NCI-H345 (cell line): ENCODE measurements at places on chromosomes 12 and 14.

DNA sequence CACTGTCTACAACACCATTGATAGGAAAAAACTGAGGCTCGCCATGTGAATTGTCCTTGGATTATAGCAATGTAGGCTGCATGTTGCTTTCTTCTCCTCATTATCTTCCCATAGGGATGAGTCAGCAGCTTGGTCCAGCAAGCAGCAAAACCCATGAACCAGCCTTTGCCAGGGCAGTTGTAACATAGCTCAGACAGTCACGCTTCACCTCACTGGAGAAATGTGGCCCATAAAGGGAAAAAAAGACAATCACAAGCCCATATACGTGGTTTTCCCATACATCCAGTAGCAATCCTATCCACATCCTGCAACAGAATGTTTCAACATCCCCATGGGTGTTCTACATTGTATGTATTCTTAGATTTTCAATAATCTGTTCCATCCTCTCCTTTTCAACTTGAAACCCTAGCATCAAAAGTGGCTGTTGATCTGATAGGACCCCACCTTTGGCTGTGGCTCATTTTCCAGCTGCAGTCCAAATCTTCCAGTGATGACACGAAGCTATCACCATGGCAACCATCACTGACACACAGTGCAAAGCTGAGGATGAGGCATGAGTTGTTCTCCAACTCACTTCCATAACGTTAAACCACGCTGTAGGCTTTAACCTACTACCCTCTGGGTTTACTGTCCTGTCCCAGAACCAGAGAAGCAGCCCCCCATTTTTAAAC lies 34.0 kb downstream of the GRIN2B start:
- no peak for DNase-seq

DNA sequence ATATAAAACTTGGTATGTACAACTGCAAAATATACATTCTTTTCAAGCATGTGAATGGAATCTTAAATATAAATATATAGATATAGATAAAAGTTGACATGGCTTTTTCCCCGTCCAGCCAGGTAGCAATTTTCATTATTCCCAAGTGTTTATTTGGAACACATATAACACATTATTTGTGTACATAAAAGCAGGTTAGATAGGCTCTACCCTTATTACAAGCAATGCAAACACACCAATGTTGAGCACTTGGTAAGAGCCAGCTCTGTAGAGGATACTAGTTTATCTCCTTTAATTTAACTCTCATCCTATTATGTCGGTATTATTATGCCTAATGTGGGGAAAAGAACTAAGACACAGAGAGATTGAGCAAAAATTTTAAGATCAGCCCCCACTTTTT lies 7.0 kb upstream of the INSM2 start:
- DNase-seq, result no peak

DNA sequence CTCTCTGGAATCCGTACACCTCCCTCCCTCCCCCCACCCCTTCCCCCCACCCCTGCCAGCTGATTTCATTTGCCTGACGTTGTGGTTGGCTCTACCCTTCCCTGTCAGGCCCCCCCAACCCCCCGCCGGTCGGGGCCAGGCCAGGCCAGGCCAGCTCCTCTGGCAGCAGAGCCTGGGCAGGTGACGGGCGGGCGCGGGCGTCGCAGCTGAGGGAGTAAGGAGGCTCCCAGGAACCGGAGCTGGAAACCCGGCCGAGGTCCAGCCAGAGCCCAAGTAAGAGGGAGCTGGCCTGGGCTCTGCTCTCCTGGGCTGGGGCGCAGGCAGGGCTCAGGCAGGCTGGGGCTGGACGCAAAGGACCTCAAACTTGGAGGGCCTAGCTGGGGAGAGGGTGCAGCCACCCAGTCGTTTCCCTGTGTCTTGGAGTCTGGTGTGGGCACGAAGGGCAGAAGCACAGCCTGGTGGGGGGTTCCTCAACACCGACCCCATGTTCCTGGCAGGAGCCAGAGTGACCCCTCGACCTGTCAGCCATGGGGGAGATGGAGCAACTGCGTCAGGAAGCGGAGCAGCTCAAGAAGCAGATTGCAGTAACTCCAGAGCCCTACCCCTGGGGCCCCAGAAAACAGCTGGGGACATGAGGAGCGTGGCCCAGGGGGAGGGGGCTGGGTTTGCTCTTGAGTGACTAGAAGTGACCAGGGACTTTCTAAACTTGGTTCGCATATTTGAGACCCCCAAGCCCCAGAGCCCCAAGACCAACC lies at the start of gene GNB3:
GNB3 (plus strand) TSS at position 165 of the 755 bp plus-strand sequence; CDS start at position 528, 363 bp downstream.
- no peak for DNase-seq

DNA sequence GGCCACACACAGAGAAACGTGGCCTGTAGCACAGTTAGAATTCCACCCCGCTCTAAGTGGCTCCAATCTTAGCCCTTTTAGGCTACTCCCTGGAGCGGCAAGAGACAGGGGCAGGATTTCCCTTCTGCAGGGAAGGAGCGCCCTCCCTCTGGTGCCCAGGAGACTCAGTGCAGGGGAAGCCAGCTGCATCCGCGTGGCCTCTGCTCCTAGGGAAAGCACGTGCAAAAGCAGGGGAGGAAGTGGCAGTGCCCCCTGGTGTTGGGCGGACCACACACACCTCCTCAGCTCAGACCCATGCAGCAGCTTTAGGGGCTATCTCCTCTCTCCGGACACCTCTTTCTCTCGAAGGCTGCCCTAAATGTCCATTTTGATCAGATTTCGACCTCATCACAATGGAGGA lies 50.0 kb downstream of the SPRING1 start:
- no peak for DNase-seq

DNA sequence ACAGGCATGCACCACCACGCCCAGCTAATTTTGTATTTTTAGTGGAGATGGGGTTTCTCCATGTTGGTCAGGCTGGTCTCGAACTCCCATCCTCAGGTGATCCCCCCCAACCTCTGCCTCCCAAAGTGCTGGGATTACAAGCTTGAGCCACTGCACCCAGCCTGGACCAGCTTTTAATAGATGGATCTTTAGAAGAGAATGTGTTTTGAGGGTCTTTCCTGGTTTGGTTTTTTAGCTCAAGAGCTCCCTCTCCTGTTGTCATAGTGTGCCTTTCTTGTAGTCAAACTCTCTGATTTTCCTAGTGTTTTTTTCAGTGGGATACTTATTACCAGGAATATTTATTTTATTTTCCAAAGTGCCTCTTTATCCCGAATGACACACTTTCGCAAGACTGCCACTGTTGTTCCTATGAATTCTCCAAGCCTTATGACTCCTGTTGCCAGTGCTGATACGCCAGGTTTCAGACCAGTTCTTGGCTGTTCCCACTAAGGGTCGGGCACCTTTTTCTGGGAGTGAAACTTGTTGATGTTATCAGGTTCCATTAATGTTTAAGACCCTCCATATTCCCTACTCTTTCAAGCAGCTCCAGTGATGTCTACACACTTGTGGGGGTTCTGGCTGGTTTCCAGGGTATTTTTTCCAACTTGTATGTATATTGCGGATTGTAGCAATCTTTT lies 31.5 kb upstream of the LIMA1 start:
- no peak for DNase-seq

- DNase-seq, result no peak
These were observed 13.0 kb upstream of the TAS2R30 start for GRCh38 chr12:11147420-11147819.

DNA sequence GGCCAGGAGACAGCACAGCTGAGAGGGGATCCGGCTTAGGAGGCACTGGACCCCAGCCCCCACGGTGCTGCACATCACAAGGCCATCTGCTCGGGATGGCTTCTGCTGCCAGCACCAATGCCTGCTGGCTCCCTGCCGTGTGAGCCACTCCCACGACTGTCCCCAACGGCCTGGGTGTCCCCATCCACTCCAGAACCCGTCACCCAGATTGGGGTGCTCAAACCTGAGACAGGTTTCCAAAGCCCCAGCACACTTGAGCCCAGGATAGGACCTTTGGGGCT lies 102.4 kb downstream of the RFLNA start:
- DNase-seq, result no peak

DNA sequence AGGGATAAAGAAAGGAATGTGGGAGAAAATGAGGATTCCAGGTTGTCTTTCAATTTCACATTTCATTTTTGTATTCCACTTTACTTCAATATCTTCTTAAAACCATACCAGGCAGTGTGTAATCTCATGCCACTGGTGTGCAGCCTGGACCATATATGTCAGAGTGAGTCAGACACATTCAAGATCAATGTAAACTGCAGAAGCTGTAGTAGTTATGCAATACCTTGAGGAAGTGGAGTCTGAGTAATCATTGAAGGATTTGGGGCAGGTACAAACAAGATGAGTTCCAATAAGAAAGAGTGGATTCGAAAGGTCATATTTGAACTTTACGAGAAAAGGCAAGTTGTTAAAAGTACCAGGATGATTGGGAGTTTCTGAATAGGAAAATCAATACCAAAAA lies 14.1 kb downstream of the PLCZ1 start:
- DNase-seq, result no peak

DNA sequence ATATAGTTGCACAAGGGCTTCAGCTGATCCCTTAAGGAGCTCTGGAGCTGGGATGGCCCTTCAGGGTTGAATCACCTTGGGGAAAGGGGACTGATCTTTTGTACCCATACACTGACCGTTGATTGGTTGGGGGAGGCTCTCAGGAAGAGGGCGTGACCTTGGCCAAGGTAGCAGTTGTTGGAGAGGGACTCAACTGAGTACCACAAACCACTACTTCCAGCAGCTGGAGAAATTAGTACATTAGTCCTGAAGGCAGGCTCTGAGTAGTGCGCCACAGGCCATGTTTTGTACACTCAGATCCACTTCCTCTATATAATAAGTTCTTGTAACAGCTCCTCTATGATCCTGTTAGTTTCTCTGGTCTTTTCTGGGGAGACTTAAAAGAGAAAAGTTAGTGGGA lies 317.6 kb downstream of the CCDC91 start:
- no peak for DNase-seq

DNA sequence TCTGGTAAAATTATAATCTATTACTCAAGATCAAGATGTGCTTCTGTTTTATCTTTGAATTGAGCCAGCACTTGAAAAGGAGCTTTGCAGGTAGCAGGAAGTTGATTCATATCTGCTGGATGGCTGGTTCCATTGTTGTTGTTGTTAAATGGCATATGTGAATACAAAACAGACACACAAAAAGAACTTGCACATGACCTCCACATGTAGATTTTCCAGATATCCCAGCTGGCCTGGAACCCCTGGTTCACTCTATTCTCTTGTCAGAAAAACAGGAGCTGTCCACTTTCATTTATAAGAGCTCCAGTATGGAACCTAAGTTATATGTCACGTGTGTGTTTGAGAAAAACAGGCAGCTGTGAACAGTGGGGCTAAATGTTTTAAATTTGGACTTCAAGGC lies 273.9 kb downstream of the TMEM132D start:
- no peak for DNase-seq

- no peak for DNase-seq
These were observed 7.7 kb downstream of the RARG start for GRCh38 chr12:53224061-53224896.

DNA sequence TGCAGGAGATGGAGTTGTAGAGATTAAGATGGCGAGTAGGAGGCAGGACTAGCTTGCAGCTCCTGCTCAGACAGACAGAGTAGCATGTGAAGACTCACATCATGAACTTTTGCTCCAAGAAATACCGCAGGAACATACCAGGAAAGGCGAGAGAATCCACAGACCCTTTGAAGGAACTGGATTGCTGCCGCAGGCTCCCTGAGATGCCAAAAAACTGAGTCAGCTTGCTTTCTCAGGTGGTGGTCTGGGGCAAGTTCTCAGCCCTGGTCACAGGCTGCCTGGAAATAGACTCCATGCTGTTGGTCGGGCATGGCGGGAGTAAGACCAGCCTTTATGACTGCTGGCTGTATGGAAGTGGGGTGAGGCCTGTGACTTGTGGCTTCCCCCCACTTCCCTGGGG lies 163.6 kb upstream of the NAV3 start:
- DNase-seq, result no peak

DNA sequence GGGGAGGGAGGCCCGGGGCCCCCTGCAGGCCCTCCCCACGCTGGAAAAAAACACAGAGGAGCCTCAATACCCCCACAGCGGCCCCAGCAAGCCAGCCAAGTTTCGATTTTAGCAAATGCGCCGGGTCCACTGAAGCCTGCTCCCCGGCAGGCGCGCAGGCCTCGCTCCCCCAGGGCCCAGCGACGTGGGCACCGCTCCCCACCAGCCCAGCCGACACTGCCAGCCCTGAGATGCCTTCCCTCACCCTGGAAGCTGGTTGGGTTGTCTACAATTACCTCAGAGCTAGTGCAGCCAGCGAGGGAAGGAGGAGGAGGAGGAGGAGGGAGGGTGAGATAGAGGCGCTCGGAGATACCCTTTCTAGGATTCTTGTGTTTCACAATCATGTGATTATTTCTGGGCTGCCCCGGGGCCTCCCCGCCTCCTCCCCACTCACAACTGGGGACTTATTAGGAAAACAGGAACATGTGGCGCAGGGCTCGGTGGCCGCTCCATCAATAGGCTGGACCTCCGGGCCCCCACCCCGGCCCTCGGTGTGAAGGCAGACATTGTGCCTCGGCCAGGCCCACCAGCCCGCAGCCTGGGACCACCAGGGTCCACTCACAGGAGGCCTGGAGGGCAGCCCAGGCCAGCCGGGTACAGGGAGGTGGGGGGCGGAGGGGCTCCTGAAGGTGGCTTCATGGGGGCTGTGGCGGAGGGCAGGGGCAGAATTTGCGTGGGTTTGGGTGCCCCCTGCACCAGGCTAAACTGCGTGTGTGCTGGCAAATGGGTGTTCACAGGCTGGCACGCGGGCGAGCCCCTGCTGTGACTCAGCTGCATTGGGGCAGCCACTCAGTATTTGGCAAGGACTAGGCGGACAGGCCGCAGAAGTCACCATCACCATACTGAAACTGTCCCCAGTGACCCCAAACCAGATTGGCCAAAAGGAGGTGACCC lies 109.9 kb downstream of the NCOR2 start:
- no peak for DNase-seq

- DNase-seq, result no peak
These were observed 178.3 kb downstream of the PRKD1 start for GRCh38 chr14:29749327-29749726.

- no peak for DNase-seq
These were observed 79.8 kb upstream of the C12orf71 start for GRCh38 chr12:27162229-27162537.

DNA sequence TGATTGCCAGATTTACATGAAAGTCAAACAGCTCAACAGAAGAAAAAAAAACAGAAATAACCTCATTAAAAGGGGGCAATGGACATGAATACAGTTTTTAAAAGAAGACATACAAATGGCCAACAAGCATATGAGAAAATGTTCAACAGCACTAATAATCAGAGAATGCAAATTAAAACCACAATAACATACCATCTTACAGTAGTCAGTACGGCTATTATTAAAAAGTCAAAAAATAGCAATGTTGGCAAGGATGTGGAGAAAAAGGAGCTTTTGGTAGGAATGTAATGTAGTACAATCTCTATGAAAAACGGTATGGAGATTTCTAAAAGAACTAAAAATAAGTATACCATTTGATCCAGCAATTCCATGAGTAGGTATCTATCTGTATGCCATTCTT lies 272.1 kb downstream of the CEP128 start:
- no peak for DNase-seq
